ENCODE measurements at places on chromosomes 13 and 19. TPM values are rescaled to one million over a fixed set of nuclear protein-coding genes. Genes with fewer than 3 reads are reported as not detected.

S1PR5 gene
- 1.1 TPM for total RNA-seq

SERPINE3 gene
- 0.47 TPM for total RNA-seq

VAV1 gene
- not detected for total RNA-seq

- no peak for DNase-seq
These were observed 75.5 kb downstream of the ALOX5AP start for GRCh38 chr13:30810801-30811200.

PCDH17 gene
- total RNA-seq: 5.3 TPM

CABP5 gene
- total RNA-seq: not detected

CEACAM19 gene
- total RNA-seq: 0.59 TPM

DNA sequence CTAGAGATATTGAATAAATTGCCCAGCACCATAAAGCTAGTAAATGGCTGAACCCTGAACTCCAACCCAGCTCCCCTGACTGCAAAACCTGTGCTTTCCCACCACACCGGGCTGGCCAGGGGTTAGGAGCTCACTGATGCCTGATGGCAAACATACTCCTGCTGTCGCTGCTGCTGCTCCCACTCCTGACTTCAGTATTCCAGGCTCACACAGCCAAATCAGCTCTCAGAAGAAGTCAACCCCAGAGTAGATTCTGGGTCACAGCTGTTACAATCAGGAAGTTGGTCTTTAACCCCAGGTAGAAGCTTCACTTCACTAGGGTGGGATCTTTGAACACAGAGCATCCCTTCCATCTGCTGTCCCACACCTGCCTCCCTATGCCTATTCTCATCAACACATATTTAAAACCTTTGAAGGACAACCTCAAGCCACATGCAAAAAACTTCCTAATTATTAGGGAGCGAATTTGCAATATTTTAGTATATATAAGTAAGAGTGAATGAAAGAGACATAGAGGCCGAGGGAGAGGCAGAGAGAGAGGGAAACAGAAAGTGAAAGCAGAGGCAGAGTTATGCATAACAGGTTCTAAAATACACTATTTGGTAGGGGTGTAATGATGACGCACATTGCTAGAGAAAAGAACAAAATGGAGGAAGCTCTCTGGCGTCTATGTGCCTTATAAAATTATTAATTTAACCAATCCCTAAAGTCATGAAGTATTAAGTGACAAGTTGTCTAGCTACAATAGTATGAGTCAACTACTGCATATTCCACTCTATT lies 99.4 kb upstream of the SERP2 start:
- DNase-seq: no peak

DNA sequence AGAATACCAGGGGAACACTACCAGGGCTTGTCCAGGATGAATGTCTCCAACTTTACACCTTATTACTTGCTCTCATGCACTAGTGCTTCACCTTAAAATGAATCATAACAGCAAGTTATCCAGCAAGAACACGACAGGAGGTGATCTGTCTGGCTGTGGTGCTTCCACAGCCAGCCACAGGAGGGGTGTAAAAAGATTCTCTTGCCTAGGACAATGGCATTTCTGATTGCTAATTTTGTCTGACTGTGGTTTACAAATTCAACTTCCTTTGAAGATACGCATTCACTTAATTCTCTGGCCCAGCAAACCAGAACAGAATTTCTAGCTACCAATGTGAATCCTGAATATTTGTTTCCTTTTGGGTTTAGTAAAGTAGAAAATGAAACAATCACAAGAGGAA lies 23.1 kb upstream of the COG3 start:
- DNase-seq: no peak

DNA sequence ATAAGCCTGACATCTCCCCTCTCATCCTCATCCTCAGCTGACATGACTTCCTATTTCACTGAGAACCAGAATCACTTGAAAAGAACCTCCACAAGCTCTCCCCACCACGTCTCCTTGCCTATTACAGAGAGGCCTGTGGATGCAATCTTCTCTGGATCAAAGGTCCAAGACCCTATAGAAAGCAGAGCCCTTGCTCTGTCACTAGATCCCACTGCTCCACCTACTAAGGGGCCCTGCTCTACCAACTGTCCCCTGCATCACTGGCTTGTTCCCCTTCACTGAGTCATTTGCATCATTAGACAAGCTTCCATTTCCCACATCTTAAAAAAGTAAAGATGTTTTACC lies 40.8 kb downstream of the RCBTB2 start:
- no peak for DNase-seq

ERICH6B gene
- total RNA-seq: not detected

ZNF439 gene
- total RNA-seq: 5.2 TPM

GRCh38 chr13:58946274-58946673 lies 1217.5 kb downstream of the DIAPH3 start:
- no peak for DNase-seq

CERS4 gene
- total RNA-seq: 76.0 TPM

- peak; percentile 18 for DNase-seq
These were observed 223.0 kb downstream of the DCLK1 start for GRCh38 chr13:35908226-35908625.

GRCh38 chr13:39910833-39911232 lies 255.4 kb downstream of the COG6 start:
- DNase-seq: no peak

- no peak for DNase-seq
These were observed 132.8 kb downstream of the ENOX1 start for GRCh38 chr13:43653980-43654379.

LSM7 gene
- total RNA-seq: 317 TPM

- no peak for DNase-seq
These were observed 284.8 kb upstream of the SOX21 start for GRCh38 chr13:94997126-94997525.

ZSCAN4 gene
- total RNA-seq: not detected

DNA sequence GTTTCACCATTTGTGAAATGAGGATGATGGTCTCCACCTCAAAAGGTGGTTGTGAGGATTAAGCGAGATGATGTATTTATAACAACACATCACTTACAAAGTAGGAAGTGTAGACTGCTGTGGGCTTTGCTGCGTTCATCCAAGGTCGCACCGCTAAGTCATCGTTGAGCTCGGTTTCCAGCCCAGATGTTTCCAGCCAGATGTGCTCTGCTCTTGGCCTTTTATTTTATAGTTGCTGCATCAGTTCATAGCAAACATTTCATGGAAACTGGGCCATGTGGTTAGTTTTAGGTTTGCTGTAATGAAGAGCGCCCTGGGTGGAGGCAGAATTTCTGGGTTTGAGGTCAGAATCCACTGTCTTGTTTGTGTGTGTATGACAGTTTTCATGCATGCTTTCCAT lies 76.5 kb upstream of the RNF113B start:
- DNase-seq: no peak

FFAR2 gene
- not detected for total RNA-seq

GRCh38 chr13:85313761-85314503 lies 485.3 kb downstream of the SLITRK6 start:
- no peak for DNase-seq

MUC16 gene
- 0.07 TPM for total RNA-seq

- DNase-seq: no peak
These were observed 46.1 kb upstream of the NFIC start for GRCh38 chr19:3320354-3320670.

DNA sequence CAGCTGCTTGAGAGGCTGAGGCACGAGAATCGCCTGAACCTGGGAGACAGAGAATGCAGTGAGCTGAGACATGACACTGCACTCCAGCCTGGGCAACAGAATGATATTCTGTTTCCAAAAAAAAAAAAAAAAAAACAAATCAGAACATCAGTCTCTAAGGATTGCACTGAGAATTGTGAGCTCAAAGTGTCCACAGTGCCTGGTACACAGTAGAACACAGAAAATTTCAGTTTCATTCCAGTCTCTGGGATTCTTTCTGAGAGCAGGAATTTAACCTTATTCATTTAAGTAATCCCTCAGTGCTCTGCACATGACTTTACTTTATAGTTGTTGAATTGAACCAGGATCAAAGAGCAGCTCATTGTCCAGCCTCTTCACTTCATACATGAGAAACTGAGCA lies 25.9 kb upstream of the GATAD2A start:
- DNase-seq: no peak

DNA sequence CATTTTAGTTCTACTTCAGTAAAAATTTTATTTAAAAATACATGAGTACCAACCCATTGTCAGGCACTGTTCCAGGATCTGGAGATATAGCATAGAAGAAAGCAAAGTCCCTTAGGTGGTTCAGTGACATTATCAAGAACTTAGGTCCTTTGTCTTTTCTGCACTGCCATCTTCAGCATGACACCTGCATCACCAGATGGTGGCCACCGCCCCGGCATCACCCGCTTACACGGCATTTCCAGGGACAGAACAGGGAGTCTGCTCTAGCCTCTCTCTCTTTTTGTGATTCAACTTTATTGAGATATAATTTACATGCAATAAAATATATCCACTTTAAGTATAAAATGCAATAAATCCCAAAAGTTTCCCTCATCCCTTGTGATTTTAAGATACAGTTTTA lies 23.5 kb downstream of the DYRK1B start:
- DNase-seq: no peak

GRCh38 chr19:5099701-5100221 lies 130.8 kb downstream of the KDM4B start:
- no peak for DNase-seq

NALCN gene
- total RNA-seq: 0.53 TPM

- DNase-seq: no peak
These were observed 1494.9 kb upstream of the MIR17HG start for GRCh38 chr13:89852570-89852969.

- no peak for DNase-seq
These were observed 154.8 kb downstream of the ABCC4 start for GRCh38 chr13:95146486-95146885.

ZNF835 gene
- total RNA-seq: not detected

GRCh38 chr19:50300051-50300450 lies 29.1 kb downstream of the KCNC3 start:
- DNase-seq: no peak

DNA sequence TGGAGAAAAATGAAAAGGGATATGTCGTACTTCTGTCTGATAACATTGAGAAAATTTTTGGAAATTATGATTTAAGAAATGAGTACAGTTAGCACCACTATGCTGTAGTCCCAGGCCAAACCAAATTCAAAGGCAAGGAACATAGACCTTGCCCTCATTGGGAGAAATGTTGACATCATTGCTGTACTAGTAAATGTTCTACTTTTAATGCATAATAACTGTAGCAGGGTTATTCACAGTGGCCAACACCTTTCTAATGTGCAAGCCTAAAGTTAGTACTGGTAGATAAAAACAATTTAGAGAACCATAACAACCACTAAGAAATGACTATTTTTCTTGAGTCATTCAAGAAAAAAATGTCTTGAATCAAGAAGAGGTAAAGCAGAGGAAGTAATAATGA lies 792.6 kb upstream of the GPC6 start:
- DNase-seq: no peak

DNA sequence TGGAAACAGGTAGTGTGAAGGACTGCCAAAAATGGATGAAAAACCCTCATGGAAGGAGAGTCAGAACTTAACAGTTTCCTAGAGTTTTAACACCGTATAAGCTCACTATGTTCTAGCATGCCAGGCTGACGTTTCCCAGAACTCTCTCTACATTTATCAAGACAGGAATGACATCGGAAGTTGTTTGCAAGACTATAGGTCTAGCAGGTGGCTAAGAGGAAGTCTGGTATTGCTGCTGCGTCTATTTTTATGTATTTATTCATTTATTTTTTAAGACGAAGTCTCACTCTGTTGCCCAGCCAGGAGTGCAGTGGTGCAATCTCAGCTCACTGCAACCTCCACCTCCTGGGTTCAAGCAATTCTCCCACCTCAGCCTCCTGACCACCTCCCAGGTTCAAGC lies 20.5 kb upstream of the ARL11 start:
- no peak for DNase-seq

GRCh38 chr13:68304286-68304893 lies 1074.3 kb upstream of the PCDH9 start:
- DNase-seq: peak; percentile 35

DNA sequence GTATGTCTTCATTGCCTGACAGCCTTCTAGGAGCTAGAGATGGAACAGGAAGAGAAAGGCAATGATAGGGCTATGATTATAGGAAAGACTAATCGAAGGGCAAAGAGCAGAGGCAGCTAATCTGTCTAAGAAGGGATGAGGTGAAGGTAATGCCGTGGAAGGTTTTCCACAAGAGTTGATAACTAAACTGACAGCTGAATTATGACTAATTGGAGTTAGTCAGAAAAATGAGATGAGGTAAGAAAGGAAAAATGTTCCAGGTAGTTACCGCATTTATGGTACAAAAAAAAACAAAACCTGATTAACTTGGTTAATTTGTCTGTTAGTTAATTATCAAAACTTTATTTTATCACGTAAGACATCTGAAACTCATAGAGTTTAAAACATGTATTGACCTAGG lies 260.3 kb downstream of the SLITRK6 start:
- no peak for DNase-seq

DNA sequence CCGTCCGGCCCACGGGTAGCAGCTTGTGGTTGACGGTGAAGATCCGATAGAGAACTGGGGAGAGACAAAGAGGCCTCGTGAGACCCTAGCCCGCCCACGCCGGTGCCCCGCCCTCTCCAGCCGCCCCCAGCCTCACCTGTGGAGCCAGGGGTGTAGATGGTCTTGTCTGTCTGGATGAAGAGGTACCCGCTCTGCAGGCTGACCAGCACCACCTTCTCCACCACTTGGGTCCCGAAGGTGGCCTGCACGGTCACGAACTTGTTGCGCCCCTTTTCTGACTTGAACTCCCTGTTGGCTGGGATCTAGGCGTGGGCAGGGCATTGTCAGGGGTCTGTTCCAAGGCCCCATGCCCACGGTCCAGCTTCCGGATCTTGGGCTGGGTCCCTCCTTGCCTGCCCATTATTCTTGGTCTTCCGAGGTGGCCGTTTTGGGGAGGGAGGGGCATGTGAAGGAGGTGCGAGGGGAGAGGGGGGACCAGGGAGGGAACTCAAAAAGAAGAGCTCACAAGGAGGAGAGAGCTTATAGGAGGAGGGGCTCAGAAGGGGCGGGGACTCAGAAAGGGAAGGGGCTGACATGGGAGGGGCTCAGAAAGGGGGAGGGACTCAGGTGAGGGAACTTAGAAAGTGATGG lies 2.2 kb downstream of the C3 start:
- DNase-seq: no peak

DNA sequence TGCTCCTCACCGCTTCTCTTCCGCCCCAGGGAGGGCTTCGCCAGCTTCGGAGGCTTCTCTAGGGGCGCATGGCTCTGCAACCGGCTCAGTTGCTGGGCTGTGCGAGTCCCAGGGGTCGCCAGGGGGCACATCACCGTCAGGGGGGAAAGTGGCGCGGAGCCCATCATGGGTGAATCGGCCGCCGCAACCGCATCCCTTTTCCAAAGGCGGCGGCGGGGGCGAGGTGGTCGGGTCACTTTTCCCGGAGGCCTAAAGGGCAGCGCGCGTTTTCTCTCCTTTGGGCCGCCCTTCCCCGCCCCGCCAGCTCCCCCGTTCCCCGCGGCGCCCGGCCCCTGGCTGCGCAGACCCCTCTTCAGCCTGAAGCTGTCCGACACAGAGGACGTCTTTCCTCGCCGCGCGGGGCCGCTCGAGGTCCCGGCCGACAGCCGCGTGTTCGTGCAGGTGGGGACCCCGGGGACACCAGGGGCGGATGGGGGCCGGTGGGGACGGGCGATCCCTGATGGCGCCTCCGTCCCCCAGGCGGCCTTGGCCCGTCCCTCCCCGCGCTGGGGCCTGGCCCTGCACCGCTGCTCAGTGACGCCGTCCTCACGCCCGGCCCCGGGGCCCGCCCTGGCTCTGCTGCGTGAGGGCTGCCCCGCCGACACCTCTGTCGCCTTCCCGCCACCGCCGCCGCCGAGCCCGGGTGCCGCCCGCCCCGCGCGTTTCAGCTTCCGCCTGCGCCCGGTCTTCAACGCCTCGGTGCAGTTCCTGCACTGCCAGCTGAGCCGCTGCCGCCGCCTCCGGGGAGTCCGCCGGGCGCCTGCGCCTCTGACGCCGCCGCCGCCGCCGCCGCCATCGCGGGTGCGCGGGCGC lies 1.7 kb downstream of the TGFBR3L start:
- DNase-seq: peak; percentile 74

Measured in neural progenitor cell (in vitro differentiated cells).